ENCODE measurements at places on chromosomes 2 and 18. TPM values are rescaled to one million over a fixed set of nuclear protein-coding genes. Genes with fewer than 3 reads are reported as not detected.

EPAS1 gene
- 92.5 TPM for total RNA-seq

RIT2 gene
- not detected for total RNA-seq

DES gene
- 17.1 TPM for total RNA-seq

BUB1 gene
- 0.66 TPM for total RNA-seq

MC4R gene
- total RNA-seq = not detected

GRCh38 chr2:127624320-127624755, 21.6 kb upstream of the GPR17 start:
- DNase-seq = no peak

- no peak for DNase-seq
Observed at GRCh38 chr2:102397209-102397608, 25.8 kb upstream of the IL18RAP start.

- no peak for DNase-seq
Observed at GRCh38 chr2:152626911-152627339, 90.3 kb downstream of the PRPF40A start.

DNA sequence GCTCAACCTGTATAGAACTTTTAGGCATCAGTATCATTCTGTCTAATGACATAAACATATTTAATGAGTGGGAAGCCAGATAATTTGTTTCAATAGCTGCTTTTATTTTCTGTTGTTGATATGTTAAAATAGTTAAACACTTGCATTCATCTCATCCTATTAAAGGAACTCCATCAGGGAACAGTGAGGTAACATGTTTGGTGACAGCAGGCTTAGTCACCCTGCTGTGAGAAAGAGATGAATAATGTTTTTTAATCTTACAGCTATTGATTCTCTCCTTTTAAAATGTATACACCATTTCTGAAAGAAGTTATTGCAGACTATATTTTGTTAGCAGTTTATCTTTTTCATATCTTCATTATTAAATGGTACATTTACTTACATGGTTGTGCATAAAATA, 123.3 kb upstream of the CWC22 start:
- DNase-seq = no peak

DNA sequence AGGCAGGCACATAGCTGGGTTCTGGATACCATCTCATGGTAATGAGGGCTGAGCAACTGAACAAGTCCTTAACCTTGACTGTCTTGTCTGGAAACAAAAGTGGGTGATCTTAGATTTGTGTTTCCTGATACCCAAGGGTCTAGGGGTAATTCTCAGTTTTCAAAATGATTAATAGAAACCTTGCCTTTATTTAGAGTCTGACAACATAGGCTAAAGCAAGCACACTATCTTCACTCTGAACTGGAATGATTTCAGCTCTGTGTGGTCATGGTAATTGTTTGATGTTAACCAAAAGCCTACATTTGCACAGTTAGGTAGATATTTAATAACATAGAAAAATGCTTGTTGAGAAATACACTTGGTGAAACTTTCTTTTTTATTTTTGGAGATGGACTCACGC, 6.8 kb upstream of the LAMA3 start:
- no peak for DNase-seq

DNA sequence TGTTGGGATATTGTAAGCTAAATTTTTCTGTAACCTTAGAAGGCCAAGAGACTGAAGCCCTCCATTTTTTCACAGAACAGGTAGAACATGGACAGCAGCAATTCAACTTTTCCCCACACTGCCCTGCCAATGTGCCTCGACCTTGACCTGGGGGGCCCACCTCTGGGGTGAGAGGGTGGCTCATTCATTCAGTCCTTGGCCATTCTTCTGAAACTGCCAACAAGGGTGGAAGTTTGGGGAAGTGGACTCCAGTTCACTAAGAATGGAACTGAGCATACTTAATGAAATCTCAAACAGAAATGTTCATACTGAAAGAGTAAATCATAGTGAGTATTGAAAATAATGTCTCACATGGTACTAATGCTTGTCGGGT, 1.1 kb downstream of the EEF1B2 start:
- DNase-seq = no peak

DNA sequence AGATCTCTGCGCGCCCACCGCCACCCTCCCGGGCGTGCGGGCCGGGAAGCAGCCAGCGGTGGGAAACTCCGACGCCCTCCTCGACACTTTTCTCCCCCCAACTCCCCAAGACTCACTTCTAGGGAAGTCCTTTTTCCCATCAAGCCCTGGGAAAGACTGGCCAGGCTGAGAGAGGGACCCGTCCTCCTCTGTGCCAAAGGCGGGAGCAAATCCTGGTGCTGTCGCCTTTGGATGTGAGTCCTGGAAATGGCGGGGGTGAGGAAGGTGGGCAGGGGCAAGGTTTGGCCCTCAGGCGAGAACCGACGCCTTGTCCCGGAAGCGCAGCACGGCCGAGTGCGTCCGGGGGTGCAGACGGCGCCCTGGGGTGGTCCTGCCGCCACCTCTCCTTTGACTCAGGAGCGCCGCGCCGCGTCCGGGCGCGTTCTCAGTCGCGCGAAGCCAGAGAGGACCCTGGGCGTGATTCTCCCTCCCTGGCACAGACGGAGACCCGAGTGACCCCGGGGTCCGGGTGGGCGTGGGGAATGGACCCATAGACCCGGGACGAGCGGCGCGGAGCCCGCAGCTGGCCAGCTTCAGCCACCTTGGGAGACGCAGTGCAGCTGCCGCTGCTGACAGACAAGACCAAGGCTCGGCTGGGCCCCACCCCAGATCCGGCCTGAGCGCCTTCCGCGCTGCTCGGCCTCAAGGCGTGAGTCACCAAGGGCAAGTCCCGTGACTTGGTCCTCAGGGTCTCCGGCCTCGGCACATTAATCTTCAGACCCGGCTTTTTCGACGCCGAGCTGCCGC, 3.5 kb upstream of the LBX2 start:
- DNase-seq = peak; percentile 55

GRCh38 chr2:121253021-121253673, 31.9 kb downstream of the TFCP2L1 start:
- DNase-seq = no peak

DNA sequence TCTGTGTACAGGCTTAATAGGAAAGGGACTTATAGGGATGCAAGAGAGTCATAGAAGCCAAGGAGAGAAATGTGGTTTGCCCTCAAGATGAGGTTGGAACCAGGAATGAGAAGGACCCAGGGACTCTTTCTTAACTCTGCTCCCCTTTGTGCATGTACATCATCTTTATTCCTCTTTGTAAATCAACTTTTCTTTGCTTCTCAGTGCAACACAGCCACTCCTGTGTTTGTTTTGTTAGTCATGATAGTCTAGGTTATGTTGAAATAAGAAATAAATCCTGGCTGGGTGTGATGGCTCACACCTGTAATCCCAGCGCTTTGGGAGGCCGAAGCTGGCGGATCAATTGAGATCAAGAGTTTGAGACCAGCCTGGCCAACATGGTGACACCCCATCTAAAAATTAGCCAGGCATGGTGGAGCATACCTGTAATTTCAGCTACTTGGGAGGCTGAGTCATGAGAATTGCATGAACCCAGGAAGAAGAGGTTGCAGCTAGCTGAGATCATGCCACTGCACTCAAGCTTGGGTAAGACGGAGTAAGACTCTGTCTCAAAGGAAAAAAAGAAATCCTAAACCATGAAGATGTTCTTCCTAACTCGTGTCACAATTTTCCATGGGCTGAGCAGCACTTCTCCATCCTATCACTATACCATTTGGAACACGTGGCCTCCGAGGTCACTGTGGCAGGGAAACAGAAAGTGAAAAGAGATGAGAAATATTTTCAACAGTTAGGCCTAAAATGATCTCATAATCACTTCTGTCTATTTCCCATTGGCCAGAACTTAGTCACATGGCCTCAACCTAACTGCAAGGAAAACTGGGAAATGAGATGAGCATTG, 73.0 kb upstream of the TMEM17 start:
- no peak for DNase-seq

GRCh38 chr2:227106845-227107759, 56.9 kb downstream of the COL4A4 start:
- no peak for DNase-seq

DNA sequence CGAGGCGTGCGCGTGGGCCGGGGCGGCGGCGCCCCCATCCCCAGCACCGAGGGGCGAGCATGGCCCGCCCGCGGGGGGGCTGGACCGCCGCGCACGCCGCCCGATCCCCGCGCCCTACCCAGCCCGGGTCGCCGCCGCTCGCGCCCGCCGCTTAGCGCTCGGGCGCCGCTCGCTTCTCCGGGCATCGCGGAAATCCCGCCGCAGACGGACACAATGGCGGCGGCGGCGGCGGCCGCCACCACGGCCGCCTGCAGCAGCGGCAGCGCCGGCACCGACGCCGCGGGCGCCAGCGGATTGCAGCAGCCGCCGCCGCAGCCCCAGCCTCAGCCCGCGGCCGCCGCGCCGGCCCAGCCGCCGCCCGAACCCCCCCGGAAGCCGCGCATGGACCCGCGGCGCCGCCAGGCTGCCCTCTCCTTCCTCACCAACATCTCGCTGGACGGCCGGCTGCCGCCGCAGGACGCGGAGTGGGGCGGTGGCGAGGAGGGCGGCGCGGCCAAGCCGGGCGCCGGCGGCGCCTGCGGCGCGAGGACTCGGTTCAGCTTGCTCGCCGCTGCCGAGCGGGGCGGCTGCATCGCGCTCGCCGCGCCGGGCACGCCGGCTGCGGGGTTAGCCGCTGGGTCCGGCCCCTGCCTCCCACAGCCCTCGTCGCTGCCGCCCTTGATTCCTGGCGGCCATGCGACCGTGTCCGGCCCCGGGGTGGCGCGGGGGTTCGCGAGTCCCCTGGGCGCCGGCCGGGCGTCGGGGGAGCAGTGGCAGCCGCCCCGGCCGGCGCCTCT, 453 bp downstream of the CABLES1 start:
- peak; percentile 44 for DNase-seq

DNA sequence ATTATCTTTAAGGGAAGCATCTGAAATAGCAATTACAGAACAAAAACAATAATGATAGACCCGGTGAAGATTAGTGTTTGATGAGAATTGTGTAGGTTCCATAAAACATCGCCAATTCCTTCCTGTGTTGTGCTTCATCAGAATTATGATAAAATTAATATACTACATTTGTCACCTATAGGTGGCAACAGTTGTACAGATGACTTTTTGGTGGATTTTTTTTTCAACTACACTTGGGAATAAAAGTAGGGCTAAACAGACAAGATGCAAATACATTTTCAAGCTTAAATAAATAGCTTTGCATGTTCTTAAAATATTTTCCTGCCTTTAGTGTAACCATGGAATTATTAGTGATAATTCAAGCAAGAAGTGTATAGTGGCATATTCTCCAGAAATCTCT, 7.0 kb upstream of the LYPD1 start:
- DNase-seq = no peak
